Activated naive CD4-positive, alpha-beta T cell treated with anti-CD3 and anti-CD28 coated beads, Interleukin-2, amount 10 ng/mL, durations not matched to agents 5 hours and 36 hours (primary cell): ENCODE measurements at places on chromosomes 6 and 20. TPM values are rescaled to one million over a fixed set of nuclear protein-coding genes. Genes with fewer than 3 reads are reported as not detected.

Gene TFAP2A
- not detected for total RNA-seq

Gene BHLHE23
- not detected for total RNA-seq

Gene LGSN
- total RNA-seq: not detected

Gene SNAI1
- not detected for total RNA-seq

Gene WFDC10B
- not detected for total RNA-seq

Gene SLC22A2
- not detected for total RNA-seq

Gene SLC17A1
- total RNA-seq: not detected

Gene MYMX
- not detected for total RNA-seq

Gene TNFRSF6B
- not detected for total RNA-seq
